Stimulated activated CD8-positive, alpha-beta memory T cell treated with anti-CD3 and anti-CD28 coated beads, Interleukin-7, amount 100 ng/mL, for 4 hours (primary cell): ENCODE measurements at places on chromosomes 13 and 19.

- DNase-seq, result no peak
Observed at GRCh38 chr19:1313695-1314613, 28.3 kb downstream of the EFNA2 start.

DNA sequence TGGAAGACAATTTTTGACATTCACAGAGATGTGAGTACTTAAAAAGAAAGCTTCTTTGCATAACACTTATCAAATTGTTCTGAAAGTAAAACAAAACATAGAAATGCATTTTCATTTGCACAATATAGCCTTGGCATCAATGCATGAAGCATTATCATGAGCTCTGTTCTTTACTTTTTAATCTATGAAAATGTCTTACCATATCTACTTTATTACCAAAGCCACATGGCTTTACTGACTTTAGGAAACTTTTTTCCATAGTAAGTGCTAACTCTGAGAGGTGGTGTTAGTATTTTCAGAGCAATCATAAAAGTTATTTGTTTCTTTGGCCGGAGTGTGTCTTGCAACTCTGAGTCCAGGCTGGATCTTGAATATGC is 10.5 kb downstream of the TNFRSF19 start:
- no peak for DNase-seq

- no peak for DNase-seq
Observed at GRCh38 chr13:110092831-110093247, 214.1 kb downstream of the COL4A1 start.

GRCh38 chr13:78299832-78300623 is 303.3 kb downstream of the POU4F1 start:
- no peak for DNase-seq

DNA sequence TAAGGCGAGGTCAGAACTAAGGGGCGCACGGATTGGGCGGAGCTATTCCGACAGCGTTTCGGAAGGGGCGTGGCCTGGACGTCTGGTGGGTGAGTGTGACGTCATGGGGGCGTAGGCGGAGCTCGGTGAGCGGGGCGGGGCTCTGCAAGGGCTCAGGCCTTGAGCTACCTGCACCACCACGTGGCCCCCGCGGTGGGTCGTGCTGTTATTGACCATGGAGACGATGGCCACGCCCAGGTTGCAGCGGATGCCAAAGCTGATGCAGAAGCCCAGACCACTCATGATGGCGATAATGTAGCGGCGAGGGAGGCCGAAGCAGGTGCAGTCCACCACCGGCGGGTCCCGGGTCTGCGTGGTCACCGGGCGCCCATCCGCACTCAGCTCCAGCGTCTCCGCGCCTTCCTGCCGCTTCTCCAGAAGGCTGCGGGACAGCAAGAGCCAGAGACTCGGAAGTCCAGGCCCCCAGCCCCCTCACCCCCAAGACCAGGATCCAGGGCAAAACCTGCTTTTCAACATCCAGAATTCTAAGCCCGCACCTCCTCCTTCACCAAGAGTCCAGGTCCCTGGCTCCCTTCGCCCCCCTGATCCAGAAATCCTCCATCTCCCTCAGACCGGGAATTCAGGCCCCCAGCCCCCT is 4.8 kb downstream of the SLC17A7 start:
- peak; percentile 41 for DNase-seq

DNA sequence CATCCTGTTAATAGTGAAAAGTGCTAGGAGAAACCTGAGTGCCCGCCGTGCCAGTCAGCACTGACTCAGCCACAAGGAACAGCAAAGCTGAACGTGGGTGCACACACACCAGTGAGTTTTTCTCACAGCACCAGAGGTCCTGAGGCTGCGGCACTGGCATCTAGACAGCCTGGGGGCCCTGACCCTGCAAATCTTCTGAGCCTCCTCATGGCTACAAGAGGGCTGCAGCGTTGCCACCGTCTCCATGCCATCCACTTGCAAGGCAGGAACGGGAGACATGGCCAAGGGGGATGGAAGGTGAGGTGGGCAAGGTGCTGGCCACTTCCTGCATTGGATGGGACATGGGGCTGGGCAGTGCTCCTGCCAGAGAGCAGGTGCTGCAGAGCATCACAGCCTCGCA is 211.2 kb upstream of the SOX1 start:
- DNase-seq, result no peak

GRCh38 chr19:14102102-14102696 is 11.6 kb upstream of the SAMD1 start:
- no peak for DNase-seq

- DNase-seq, result no peak
Observed at GRCh38 chr19:5778402-5778801, 6.1 kb downstream of the PRR22 start.

- DNase-seq, result no peak
Observed at GRCh38 chr19:40671404-40671803, 19.0 kb downstream of the NUMBL start.

DNA sequence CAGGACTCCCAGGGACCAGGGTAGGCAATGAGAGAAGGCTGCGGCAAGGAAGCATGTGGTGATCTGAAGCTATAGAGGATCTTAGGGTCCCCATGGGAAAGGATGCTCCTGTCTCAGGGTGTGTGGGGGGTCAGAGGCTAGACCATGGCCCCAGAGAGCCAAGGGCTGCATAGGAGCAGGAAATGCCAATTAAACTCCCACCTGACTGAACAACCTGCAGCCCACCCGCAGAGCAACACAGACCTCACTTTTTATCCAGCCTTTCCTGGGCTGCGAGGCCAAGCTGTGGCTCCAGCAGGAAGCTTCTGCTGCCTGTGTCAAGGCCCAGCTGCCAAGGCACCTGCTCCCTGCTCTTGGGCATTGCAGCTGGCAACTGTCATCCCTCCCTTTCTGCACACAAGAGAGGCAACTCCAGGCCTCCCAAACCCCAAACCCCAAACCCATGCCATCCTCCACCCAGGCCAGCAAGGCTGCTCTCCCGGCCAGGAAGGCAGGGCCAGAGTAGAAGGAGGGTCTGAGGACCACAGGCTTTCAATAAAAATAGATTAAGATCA is 290.1 kb downstream of the FOXO1 start:
- no peak for DNase-seq

- peak; percentile 50 for DNase-seq
Observed at GRCh38 chr19:35879770-35880317, 11.5 kb downstream of the APLP1 start.

- DNase-seq, result no peak
Observed at GRCh38 chr19:2716275-2716650, 4.9 kb downstream of the DIRAS1 start.

- DNase-seq, result no peak
Observed at GRCh38 chr13:108304170-108305016, 34.9 kb downstream of the TNFSF13B start.

DNA sequence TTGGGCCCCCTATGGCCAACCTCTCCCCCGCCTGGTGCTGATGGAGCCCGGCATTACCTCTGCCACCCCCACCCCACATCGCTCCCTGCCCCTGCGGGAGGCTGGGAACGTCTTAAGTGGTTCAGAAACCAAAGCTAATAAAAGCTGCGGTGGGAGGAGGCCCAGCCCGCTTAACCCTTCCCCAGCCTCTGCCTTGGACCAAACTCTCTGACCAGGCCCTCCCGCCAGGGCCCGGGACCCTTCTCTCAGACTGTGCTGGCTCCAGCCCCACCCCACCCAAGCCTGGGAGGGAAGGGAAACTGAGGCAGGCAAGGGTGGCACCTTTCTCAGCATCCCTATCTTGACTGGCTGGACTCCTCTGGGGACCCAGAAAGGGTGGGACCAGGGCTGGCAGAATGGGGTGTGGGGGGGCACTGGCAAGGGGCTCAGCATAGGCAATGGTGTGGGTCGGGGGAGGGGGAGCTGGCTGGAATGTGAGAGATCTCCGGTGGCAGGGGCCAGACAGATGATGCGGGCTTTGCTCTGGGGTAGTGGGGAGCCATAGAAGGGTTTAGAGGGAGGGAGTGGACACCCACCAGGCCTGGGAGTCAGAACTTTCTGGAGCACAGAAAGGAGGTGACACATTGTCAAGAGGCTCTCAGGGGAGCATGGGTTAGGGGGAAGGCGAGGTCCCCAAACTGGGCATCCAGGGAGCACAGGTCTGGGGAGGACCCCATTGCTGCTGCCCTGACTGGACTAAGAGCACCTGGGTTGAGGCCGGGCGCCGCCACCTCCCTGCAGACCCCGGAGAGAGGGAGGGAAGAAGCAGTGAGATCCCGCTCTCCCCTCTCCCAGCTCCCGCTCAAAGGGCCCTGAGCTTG is 21.9 kb downstream of the SMIM24 start:
- DNase-seq, result no peak

DNA sequence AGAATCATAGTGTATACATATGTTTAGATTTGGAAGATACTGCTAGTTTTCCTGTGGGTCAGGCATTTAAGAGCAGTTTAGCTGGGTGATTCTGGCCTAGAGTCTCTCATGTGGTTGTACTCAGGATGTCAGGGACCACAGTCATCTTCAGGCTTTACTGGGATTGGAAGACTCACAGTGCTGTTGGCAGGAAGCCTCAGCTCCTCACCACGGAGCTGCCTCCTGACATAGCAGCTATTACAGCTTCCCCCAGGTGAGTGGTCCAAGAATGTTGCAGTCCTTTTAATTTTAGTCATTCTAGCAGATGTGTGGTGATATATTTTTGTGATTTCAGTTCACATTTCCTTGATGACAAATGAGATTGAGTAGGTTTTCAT is 16.9 kb upstream of the GPR18 start:
- DNase-seq, result peak; percentile 7

DNA sequence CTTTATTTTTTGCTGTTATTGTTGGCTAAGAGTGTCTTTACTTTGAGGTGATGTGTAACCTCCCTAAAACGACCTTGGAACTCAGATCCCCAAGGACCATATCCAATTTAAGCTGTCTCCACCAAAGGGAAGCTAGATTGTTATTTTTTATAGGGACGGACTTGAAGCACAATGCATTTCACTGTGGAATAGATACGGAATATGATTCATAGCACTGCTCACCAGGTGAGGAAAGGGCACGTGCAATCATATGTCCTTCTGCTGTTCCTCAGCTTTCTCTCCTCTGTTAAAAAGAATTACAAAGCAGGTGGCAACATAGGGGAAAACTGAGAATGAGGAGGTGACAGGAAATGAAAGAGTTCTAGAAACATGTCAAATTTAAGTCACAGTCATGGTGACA is 679.0 kb downstream of the PCDH9 start:
- DNase-seq, result no peak

- DNase-seq, result no peak
Observed at GRCh38 chr19:954672-955494, 29.0 kb downstream of the ARID3A start.

DNA sequence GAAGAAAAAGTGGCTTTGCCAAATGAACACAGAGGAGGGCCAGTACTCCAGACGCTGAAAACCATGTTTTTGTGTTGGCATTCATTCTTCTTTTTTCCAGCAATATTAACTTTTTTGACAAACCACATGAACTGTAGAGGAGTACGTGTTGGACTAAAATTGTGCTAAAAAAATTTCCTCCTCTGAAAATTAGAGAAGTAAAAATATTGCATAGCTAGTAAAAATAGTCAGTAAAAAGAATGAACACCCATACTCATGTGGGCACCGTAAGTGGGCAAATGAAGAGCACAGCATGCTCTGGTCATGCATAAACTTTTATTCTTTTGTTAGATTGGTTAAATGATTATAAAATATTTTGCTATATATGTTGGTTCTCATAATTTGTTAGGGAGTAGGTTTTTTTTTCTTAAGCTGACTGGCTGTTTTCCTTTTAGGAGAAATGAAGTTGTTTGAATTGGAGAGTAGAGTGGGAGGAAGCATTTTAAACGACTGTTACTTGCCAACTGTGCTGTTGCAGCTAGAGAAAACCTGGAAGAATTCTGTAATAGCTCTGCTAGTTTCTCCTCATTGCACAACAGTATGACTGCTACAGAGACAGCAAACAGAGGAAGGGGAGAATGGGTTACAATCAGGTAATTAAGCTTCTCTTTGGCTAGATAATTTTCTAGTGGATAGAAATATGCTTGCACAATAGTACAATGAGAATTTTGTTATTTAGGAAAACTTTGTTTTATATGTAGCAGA is 222.4 kb downstream of the KCTD12 start:
- DNase-seq, result no peak

GRCh38 chr19:10701955-10702525 is 801 bp downstream of the QTRT1 start:
- DNase-seq, result no peak

GRCh38 chr13:34208336-34208735 is 390.4 kb downstream of the RFC3 start:
- DNase-seq, result no peak

GRCh38 chr19:33159893-33160292 is 28.0 kb downstream of the WDR88 start:
- no peak for DNase-seq

- no peak for DNase-seq
Observed at GRCh38 chr19:17339088-17339741, 1.9 kb downstream of the GTPBP3 start.

GRCh38 chr19:33535226-33535625 is 13.6 kb upstream of the PEPD start:
- no peak for DNase-seq

DNA sequence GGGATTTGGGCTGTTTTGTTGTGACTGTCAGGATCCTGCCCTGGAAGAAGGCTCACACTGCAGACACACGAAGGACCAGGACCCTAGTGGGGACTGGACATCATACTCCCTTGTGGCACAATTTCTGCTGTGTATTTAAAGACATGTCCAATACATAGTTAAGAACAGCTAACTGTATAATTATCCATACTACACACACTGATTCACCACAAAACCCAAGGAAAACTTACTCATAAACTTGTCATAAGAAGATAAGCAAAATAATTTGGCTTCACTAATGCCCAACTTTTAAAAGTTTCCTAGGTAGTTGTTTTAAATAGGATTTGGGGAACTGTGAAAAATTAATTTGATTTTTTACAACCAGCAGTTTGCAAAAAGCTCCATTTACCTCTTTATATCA is 46.1 kb downstream of the LATS2 start:
- DNase-seq, result no peak

DNA sequence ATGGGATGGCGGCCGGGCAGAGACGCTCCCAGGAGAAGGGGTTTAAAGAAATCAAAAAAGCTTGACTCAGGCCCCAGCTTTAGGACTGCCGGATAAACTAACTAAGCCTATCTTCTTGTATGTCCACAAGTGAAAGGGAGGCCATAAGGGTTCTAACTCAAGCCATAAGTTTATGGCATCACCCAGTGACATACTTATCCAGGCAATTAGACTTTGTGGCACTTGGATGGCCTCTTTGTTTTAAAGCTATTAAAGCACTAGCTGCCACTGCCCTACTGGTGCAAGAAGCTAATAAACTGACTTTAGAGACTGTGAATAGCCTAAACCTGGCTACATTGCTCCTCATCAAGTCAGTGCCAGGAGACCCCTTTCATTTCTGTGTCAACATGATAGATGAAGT is 102.0 kb downstream of the ZNF429 start:
- no peak for DNase-seq
